ENCODE measurements at places on chromosomes 3 and 15.

GRCh38 chr3:150077581-150078247 is 107.0 kb upstream of the PFN2 start:
- no peak for DNase-seq

DNA sequence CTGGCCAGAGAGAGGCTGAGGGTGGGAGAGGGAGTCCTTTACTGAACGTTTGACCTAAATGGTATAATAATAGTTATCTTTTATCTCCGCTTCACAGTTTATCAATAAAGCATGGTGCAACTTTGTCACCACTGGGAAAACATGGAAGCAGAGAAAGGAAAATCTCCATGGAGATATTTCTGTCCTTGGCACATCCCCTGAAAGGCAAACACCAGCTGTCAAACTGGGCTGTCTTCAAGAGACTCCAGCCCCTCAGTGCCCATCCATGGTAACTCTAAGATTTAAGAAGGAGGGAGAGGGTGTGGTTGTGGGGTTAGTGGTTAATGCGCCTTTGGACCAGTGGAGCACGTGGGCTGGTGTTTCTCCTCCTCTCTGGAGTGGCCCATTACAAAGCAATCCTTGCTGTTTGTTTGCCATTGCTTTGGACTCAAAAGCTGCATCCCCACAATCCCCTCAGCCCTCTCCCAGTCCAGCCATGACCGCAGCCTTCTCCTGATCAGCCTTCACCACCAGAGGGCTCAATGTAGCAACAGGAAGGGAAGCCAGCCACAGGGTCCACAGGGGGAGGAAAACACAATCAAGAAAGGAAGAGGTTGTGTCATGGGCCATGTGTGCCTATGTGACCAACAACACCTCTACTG is 38.2 kb upstream of the FAM174B start:
- DNase-seq = peak; percentile 14

- no peak for DNase-seq
These were observed 55.5 kb upstream of the PLXNA1 start for GRCh38 chr3:126927401-126927750.

DNA sequence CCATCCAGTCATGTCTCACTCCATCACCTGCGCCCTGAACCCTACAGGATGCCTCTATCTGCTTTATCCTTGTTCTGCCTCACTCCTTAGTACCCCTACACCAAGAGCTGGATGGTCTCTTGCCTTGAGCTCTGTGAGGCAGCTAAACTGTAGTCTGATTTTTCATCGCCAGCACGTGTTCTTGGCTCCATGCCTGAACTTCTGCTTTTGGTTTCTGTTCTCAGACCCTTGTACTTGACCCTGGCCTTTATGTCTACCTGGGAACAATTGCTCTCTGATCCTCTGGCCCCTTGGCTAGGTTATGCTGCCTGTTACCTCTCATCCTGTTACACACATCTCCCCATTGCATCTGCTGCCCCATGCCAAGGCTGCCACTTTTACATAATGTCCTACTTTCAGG is 318.0 kb upstream of the LMCD1 start:
- DNase-seq = no peak

- no peak for DNase-seq
These were observed 387.0 kb downstream of the ZBBX start for GRCh38 chr3:166993015-166993630.

DNA sequence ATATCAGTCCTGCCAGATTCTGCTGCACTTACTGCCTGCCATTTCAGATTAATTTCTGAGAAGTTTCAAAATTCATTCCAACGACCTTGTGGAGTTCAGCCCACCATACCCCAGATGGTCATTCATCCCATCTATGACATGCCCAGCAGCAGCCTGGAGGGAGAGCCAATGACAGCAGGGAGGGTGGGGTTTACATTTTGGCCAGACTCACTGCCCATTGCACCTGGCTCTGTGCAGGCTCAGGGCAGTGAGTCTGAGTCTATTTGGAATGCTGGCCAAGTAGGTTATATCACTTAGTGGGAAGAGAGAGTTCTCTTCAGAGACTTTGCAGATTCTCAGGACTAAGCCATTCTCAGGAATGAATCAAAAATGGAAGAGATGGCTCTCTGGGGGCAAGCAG is 21.5 kb downstream of the SRPRB start:
- DNase-seq = no peak

- DNase-seq = no peak
These were observed 38.2 kb downstream of the FILIP1L start for GRCh38 chr3:100075851-100076730.

DNA sequence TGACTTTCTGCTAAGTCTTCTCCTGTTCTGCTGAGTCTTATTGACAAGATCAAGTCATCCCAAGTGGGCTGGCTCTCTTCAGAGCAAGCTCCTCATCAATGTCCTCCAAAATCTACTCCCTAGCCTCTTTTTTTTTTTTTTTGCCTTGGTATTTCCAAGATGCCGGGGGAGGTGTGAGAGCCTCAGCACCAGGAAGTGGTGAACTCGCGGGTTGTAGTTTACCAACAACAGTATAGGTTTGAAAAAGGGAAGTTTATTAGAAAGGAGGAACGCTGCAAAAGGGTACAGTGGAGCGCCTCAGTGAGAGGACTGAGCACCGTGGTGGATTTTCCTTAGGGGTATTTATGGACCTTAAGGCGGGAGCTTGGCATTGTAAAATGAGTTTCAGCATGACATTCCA is 94.3 kb upstream of the SGO1 start:
- peak; percentile 6 for DNase-seq

DNA sequence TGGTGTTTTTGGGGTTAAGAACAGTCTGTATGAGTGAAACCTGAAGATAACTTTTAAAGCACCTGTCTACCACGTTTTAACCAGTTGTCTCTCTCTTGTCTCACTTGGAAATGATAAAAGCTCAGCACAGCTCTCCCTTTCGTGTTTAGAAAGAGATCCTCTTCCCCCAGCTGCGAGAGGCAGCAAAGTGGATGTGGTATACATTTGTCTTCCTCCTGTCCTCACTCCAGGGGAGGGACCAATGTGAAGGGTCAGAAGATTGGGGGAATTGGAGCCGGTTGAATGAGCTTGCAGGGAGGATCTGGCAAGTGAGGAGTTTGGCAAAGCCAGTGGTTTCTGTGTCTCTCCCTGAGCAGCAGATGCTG is 14.6 kb downstream of the SMAD6 start:
- DNase-seq = no peak

- peak; percentile 10 for DNase-seq
These were observed 51.3 kb downstream of the ETV5 start for GRCh38 chr3:186057594-186057993.

- no peak for DNase-seq
These were observed 53.4 kb downstream of the FOXB1 start for GRCh38 chr15:60057554-60057953.

- no peak for DNase-seq
These were observed 36.4 kb downstream of the RYK start for GRCh38 chr3:134214239-134214638.

- DNase-seq = no peak
These were observed 486.0 kb upstream of the ADAMTS9 start for GRCh38 chr3:65173841-65174240.

DNA sequence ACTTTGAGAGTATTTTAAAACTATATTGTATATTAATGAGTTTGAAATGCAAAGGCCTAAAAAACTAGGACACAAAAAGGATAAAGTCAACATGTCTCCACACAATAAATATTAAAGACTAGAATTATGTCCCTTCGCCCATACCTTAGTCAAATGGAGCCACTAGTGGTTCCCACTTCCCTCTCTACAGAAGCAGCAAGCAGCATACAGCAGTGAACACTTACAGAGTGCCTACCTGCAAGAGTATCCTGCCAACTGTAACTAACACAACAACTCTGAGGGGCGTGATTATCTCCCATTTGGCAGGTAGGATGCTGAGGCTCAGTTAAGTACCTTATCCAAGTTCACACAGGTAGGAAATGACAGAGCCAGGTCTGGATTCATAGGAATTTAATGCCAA is 17.2 kb downstream of the DYNC1LI1 start:
- no peak for DNase-seq
